GM13977 (cell line): ENCODE measurements at places on chromosomes 3 and 15.

- DNase-seq, result no peak
Measured at GRCh38 chr15:91946581-91947292, 93.2 kb downstream of the SLCO3A1 start.

GRCh38 chr3:29280404-29281093 is at the start of gene RBMS3:
Gene RBMS3, plus strand, starts transcription at chr3:29281071.
- DNase-seq, result peak; percentile 12

GRCh38 chr3:18237251-18238005 is 187.7 kb downstream of the SATB1 start:
- peak; percentile 6 for DNase-seq

GRCh38 chr3:139110072-139110830 is 65.6 kb upstream of the PRR23C start:
- DNase-seq, result no peak

DNA sequence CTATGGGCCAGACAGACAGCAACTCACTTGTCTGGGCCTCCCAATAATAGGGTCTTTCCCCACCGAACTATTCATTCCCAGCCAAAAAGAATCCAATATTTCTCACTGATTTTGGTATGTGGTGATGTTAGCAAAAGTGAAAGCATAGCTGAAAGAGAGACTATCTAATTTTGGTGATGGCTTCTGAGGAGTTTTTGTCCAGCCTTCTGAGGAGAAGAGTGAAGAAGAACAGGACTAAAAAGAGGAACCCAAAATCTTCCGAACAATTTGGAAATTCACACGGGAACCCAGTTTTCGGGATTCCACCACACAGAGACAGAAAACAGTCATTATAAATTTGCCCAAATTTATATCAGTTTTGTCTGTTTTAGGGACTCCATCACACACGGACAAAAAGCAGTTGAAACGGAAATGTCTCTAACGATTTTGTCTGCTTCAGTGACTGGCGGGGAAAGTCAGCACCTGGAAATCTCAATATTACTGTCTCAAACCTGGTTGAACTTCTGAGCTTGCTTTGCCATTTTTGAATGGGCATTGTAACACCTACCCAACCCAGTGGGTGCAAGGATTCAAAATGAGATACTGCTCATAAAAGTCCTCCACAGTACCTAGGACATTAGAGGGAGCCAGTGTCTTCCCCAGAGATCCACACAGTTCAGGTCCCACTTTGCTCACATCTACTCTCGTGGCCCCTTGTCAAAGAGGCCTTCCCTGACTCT is 9.1 kb downstream of the CD80 start:
- no peak for DNase-seq

DNA sequence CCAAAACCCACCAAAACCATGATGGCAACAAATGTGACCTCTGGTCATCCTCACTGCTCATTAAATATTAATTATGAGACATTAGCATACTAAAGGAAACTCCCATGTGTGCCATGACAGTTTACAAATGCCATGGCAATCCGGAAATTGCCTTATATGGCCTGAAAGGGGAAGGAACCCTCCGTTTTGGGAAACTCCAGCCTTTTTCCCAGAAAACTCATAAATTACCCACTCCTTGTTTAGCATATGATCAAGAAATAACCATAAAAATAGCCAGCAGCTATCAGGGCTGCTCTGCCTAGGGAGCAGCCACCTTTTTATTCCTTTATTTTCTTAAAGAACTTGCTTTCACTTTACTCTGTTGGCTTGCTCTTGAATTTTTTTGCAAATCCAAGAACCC is 992.7 kb downstream of the NTRK3 start:
- DNase-seq, result no peak

- DNase-seq, result no peak
Measured at GRCh38 chr15:78880242-78880533, 7.5 kb downstream of the MORF4L1 start.

DNA sequence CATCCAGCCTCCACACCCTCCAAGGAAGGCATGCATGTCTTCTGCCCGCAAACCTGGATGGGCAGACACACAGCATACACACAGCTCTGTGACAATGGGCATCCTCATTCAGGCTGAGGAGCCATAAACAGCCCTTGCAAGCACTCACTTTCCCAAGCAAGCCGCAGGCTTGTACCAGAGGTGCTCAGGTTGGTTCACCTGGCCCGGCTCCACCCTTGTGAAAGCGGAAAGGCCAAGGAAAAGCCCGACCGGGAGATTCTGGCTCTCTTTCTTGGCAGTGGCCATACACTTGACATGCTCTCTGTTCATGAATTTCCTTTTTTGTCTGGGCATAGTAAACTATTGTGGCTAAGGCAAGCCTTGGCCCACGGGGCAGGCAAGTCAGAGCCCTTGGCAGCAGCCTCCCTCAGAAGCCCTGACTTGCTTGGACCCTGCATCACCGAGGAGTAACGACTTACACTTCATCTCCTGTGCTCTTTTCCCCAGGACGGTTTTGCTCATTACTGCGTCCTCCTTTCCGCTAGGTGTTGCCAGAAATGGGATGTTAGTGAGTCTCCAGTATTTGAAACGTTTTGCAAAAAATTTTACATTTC is 74.6 kb upstream of the BNC1 start:
- no peak for DNase-seq

GRCh38 chr3:175495331-175495730 is 636.2 kb downstream of the NAALADL2 start:
- peak; percentile 22 for DNase-seq

DNA sequence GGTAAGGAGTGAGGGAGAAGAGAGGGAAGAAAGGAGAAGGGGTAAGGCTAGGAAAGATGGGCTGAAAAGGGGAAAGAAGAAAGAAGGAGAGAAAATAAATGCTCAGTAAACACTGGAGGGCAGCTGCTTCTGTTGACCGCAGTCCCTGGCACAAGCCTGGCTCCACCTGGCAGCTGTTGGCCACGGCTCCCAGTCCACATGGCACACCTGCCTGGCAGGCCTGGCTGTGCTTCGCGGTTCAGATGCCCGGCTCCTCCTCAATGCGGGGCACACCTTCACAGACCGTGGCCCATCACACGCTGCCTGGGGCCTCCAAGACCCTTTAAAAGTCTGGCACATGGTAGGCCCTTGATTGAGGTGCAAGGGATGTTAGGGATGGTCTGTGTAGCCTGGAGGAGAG is 516.8 kb upstream of the PROK2 start:
- no peak for DNase-seq

- no peak for DNase-seq
Measured at GRCh38 chr3:128282380-128283196, 129.3 kb downstream of the EEFSEC start.
